ENCODE measurements at places on chromosomes 16 and 17.

DNA sequence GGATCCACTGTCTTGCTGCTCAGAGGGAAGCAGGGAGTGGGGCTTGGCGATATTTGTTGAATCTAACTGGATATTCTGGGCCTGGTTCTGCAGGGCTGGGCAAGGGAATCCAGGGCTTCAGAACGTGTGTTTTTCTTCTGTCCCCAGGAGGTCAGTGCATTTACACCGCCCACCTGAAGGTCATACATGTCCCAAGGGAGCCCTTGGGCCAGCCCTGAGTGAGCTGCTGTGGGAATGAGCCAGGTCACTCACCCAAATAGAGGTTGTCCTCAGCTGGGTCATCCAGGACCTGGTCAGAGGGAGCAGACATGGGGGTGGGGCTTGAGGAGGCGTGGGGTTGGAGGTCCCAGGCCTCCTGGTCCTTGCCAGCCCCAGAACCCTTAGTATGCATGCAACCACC, 10.6 kb downstream of the CAMKK1 start:
- DNase-seq, result no peak

DNA sequence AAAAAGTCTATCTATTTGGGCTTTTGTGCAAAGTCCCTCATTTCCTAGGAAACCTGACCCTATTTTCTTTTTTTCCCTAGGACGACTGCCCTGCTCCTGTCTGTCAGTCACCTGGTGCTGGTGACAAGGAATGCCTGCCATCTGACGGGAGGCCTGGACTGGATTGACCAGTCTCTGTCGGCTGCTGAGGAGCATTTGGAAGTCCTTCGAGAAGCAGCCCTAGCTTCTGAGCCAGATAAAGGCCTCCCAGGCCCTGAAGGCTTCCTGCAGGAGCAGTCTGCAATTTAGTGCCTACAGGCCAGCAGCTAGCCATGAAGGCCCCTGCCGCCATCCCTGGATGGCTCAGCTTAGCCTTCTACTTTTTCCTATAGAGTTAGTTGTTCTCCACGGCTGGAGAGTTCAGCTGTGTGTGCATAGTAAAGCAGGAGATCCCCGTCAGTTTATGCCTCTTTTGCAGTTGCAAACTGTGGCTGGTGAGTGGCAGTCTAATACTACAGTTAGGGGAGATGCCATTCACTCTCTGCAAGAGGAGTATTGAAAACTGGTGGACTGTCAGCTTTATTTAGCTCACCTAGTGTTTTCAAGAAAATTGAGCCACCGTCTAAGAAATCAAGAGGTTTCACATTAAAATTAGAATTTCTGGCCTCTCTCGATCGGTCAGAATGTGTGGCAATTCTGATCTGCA, 12.9 kb downstream of the TMEM98 start:
- no peak for DNase-seq

DNA sequence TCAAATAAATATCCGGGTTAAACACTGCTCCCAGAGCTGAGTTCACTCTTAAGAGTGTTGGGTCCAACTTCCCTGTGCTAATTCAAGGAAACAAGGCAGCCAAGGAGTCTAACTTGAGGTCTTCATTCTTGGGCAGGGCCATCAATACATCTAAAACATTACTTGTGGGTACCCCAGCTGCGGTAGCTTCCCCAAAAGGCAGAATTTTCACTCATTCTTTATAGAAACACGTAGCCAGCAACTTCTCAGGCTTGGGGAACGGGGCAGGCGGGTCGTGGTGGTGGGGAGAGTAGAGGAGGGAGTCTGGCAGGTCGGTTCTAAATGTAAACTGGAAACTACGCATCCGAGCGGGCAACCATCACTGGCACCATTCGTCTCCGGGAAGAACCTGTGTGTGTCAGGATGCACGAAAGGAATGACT, 666 bp upstream of the METTL9 start:
- DNase-seq, result peak; percentile 25

- DNase-seq, result peak; percentile 85
Observed at GRCh38 chr16:4307215-4308037, 8.4 kb upstream of the GLIS2 start.

GRCh38 chr17:33779234-33779591, 475.9 kb upstream of the CCL2 start:
- peak; percentile 54 for DNase-seq

GRCh38 chr16:57838161-57838560, 35.9 kb upstream of the KIFC3 start:
- DNase-seq, result no peak

GRCh38 chr17:79952901-79953300, 82.8 kb downstream of the TBC1D16 start:
- no peak for DNase-seq

- DNase-seq, result peak; percentile 24
Observed at GRCh38 chr17:48814504-48814903, 2.5 kb downstream of the TTLL6 start.

GRCh38 chr17:20823905-20824304, 218.9 kb downstream of the USP22 start:
- no peak for DNase-seq

GRCh38 chr16:49600536-49600935, 226.9 kb downstream of the C16orf78 start:
- DNase-seq, result no peak

DNA sequence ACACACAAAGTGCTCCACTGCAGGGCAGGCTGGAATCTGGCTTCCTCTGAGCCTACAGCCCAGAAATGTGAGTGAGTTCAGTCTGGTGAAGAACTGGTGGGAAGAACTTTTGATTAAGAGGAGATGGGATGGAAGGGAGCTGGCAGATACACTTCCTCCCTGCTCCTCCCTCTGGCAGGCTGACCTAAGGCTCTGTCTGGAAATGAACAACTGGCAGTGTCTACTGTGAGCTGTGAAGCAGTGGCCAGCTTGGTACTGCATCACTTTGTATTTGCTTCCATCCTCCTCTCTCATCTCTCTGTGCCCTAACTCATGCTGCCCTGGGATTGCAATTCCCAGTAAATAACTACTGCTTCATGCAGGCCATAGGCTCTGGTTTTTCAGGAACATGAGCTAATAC, 45.6 kb downstream of the MAF start:
- DNase-seq, result no peak

DNA sequence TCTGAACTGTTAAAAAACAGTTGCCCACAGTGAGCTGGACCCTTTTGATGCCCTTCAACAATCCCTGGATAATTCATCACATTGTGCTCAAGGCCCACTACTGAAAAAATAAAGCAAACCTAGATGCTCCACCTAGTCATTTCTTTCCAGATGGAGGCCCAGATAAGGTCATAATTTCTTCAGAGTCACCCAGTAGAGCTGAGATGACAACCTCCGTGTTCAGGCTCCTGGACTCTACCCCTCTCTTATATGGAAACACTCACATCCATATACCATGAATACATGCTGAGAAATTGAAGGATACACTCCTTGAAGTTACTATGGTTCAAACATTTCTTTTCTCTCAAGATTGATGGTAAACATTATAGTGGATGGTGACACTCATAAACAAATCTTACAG, 2.7 kb upstream of the ABCA3 start:
- no peak for DNase-seq

DNA sequence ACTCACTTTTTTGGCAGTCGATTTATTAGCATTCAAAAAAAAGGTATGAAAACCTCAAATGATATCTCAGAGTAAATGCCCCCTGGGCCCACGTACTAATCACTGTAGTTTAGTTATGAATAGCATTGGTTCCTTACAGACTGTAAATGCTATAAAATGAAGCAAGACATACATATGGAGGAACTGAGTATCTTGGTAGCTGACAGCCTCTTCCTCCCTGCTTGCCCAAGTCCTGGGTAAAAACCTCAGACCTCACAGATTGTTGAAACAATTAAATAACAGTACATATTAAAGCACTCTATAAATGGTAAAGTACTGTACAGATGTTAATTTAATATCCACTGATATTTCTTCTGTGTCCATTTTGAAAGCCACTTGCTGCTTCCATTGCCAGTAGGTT, 33.2 kb upstream of the ABCC11 start:
- DNase-seq, result no peak

DNA sequence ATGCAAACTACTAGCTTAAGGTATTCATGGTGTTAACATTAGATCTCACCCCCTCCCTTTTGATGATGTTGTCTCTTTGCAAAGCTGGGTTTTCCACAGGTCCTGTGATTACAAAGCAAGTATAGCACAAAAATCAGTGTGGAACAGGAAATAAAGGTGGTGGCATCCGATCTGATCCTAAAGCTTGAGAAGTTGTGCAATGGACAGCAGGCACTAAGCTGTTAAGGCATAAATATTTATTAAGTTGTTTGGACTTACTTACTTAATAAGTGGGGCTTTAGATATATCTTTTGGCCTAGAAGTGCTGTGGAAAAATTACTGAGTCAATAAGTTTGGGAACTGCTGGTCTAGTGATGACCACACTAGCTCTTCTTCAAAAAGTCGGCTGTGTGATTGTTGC, 5.0 kb downstream of the GLP2R start:
- no peak for DNase-seq

DNA sequence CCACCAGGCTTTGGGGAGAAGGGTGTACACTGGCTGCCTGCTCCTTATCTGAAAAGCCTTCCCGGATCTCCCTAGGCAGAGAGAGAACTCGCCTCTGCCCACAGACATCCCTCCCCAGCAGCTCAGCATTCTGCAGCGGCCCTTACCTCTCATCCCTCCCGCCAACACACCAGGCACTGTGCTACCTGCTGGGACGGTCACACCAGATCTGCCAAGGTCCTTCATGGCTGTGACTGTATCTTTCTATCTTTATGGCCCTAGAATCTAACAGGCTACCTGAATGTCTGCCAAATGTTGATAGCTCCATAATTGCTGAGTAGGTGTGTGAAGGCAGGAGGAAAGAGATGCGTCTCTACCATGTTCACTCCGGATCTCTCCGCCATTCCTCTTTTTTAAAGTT, 7.9 kb downstream of the TSNAXIP1 start:
- no peak for DNase-seq

GRCh38 chr16:86346034-86346433, 164.3 kb upstream of the FOXF1 start:
- DNase-seq, result no peak

GRCh38 chr17:55340176-55340575, 75.4 kb downstream of the HLF start:
- DNase-seq, result no peak

DNA sequence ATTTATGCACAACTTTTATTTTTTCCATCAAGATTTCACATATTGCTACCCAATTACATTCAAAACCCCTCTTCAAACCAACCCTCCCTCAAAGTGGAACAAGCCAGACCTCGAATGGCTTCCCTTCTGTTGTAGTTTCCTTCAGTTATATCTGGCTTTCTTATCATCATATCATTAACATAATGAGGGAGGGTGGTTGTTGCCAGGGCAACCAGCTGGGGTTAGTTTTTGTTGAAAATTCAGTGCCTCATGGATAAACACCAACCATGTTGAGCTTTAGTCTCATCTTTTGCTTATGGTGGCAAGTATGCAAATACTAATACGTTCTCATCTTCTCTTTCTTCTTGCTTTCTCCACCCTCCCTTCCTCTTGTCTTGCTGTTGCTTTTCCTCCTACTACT, 359.7 kb downstream of the CDH11 start:
- DNase-seq, result no peak

DNA sequence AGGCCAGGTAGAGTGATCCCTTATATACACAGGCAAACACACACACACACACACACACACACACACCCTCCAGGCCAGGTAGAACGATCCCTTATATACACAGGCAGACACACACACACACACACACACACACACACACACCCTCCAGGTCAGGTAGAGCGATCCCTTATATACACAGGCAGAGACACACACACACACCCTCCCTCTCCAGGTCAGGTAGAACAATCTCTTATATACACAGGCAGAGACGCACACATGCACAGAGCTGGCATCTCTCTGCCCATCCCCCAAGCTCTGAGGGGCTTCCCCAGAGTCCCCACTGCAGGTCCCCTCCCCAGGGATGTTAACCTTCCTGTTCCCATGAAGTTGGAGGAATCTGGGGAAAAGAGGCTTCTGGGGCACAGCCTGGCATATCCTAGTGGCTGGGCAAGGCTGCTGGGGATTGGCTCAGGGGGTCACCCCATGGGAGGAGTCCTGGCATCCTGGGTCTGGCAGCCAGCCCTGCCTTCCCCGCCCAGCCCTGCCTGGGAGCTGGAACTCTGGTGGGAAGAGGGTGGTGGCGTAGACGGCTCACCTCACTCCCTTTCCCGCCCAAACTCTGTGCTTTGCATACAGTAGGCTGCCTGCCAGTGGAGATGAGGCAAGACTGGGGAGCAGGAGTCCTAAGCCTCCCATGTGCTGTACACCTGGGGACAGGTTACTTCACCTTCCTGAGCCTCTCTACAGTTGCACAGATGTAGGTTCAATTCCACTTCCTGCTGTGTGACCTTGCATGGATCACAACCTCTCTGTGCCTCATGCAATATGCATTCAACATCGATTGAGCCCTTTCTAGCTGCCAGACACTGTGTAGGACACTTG, 41.8 kb downstream of the TEKT5 start:
- no peak for DNase-seq

- no peak for DNase-seq
Observed at GRCh38 chr17:76390003-76390421, 5.6 kb downstream of the SPHK1 start.

GRCh38 chr17:34527908-34528470, 51.4 kb upstream of the TMEM132E start:
- no peak for DNase-seq

DNA sequence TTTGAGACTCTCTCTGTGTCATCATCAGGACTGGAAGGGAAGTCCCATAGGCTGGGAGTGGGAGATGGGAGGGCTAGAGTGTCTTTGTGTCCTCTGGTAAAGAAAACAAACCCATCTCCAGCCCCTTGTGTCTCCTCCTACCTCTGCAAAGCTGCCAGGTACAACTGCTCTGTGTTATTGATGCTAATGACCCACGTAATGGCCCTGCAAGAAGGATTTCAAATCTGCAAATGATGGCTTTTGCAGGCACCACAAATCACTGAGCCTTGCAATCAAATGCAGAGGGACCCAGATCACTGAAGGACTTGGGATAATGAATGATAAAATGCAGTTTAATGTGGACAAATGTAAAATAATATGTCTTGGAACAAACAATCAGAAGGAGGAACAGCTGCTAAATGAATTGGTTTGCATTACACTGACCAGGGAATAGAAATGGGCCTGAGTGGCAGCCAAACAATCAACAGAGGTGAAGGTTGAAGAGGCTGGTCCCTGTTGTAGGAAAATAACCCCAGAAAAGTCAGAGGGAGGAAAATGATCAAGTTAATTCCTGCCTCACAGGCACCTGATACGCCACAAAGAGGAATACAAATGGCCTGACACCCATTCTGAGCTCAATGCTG, 425.1 kb downstream of the UTP18 start:
- DNase-seq, result no peak

GRCh38 chr16:7653746-7654461, 321.3 kb downstream of the RBFOX1 start:
- no peak for DNase-seq

GRCh38 chr16:24070851-24071250, 185.3 kb upstream of the CACNG3 start:
- peak; percentile 51 for DNase-seq

Data from globus pallidus (tissue), 1 donor.